ENCODE measurements at places on chromosomes 13 and 19.

GRCh38 chr13:31733066-31733465, 6.3 kb upstream of the RXFP2 start:
- no peak overlapping the region for H3K27ac ChIP-seq
- no peak overlapping the region for H3K4me3 ChIP-seq
- H3K4me1 ChIP-seq: no peaks in the 10 kb centered on the region
- no peak for DNase-seq

DNA sequence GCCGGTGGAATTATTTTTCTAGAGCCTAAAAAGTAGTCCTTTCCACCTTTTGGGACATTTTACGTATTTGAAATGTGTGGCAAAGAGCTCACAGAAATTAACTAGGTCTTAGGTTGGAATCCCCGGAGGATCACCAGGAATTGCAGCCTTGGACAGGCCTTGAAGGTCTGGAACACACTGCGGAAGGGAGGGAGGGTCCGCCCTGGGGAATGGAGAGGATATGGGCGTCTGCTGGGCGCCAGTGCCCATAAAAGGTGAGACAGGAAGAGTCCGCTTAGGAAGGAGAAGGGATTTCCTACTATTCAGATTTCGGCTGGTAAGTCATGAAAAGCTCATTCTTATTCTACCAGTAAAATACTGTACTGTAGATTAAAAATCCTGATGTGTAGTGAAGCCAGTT, 111.9 kb downstream of the COL4A2 start:
- no peak overlapping the region for H3K4me3 ChIP-seq
- no peaks in the 10 kb centered on the region for H3K36me3 ChIP-seq
- H3K27me3 ChIP-seq: no peaks in the 10 kb centered on the region
- H3K27ac ChIP-seq: no peak overlapping the region
- DNase-seq: no peak

DNA sequence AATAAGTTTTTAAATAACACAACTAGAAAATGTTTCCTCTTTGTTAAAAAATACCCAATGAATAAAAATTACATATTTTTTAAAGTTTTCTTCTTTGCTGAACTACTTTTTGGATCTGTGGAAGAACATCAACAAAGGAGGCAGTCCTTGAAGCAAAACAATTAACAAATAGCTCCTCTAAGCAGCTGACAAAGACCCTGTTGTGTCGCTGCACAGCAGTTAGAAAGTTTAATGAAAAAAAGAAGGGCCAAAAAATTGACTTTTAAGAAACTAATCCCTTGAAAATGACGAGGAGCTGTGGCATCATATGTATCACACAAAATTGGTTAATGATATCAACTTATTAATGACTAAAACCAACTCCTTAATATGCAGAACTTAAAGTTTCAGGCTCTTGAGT, 72.1 kb downstream of the SLITRK1 start:
- H3K4me3 ChIP-seq: no peak overlapping the region
- no peaks in the 10 kb centered on the region for H3K27me3 ChIP-seq
- no peaks in the 10 kb centered on the region for H3K4me1 ChIP-seq
- no peak overlapping the region for H3K27ac ChIP-seq
- no peak for DNase-seq

- H3K27ac ChIP-seq: no peak overlapping the region
- H3K4me3 ChIP-seq: no peak overlapping the region
- H3K27me3 ChIP-seq: no peaks in the 10 kb centered on the region
These were observed 904 bp upstream of the SIGLEC9 start for GRCh38 chr19:51123802-51124201.

GRCh38 chr13:106118050-106118449, 417.4 kb downstream of the EFNB2 start:
- H3K36me3 ChIP-seq: no peaks in the 10 kb centered on the region
- DNase-seq: no peak
- no peak overlapping the region for H3K4me3 ChIP-seq
- no peaks in the 10 kb centered on the region for H3K27me3 ChIP-seq

DNA sequence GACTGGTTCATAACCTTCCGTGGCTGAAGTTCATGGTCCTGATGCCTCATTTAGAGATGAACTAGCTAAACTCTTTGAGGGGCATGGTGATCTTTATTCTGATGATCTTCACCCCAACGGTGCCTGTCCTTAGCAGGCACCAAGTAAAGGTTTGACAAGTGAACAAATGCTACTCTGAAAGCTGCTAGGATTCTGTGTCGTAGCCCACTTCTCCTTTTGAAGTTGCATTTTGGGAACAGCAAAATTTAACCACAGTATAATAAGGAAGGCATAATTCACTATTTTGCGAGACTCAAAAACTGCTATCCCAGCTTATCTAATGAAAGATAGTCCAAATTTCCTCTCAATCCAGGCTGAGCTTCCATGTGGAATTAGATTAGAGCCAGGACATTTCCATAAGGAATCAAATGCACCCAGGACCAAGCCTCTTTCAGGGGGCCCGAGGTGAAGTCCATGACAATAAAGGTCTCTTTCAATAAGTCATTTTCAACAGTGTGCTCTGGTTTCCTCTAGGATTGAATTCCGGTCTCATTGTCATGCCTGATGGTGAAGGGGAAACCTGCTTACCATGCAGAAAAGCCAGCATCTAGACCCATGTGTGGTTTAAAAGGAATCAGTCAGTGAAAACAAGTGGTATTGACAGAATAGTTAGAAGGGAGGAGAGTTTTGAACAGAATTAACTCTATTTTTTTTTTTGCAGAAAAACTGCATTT, 23.1 kb downstream of the SIAH3 start:
- H3K27me3 ChIP-seq: no peaks in the 10 kb centered on the region
- H3K27ac ChIP-seq: no peak overlapping the region
- no peak overlapping the region for H3K4me3 ChIP-seq
- no peak for DNase-seq

GRCh38 chr13:94342436-94343242, 136.8 kb downstream of the DCT start:
- no peaks in the 10 kb centered on the region for H3K4me1 ChIP-seq
- H3K27me3 ChIP-seq: no peaks in the 10 kb centered on the region
- peak overlapping the region; percentile 4 for H3K27ac ChIP-seq

GRCh38 chr19:5141129-5141849, 172.4 kb downstream of the KDM4B start:
- H3K4me1 ChIP-seq: peaks cover 25% of the 10 kb centered on the region
- no peak for DNase-seq
- H3K36me3 ChIP-seq: peaks cover 98% of the 10 kb centered on the region
- no peak overlapping the region for H3K4me3 ChIP-seq
- H3K27ac ChIP-seq: no peak overlapping the region
- H3K27me3 ChIP-seq: no peaks in the 10 kb centered on the region

GRCh38 chr19:29837448-29837981, 25.7 kb downstream of the CCNE1 start:
- H3K27me3 ChIP-seq: peaks cover 3% of the 10 kb centered on the region
- no peaks in the 10 kb centered on the region for H3K4me1 ChIP-seq
- H3K36me3 ChIP-seq: no peaks in the 10 kb centered on the region
- H3K27ac ChIP-seq: no peak overlapping the region
- DNase-seq: no peak

DNA sequence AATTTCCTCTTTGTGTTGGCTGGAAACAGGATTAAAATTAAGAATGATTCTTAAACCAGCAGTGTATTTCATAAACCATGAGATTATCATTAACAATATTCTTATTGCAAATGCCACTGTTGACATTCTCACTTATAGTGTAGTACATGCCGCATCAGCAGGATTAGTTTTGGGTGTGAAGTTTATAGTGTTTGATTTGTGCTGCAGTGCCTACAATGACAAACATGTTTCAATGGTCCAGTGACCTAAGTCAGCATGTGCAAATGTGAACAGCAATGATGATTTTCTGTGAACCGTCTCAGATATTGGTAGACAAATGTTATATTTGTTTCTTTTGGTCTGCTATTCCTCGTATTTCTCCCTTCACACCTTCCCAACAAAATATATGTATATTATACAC, 49.8 kb upstream of the TDRD3 start:
- peak; percentile 13 for DNase-seq
- no peaks in the 10 kb centered on the region for H3K27me3 ChIP-seq
- no peak overlapping the region for H3K4me3 ChIP-seq
- no peak overlapping the region for H3K27ac ChIP-seq
- no peaks in the 10 kb centered on the region for H3K4me1 ChIP-seq

- no peaks in the 10 kb centered on the region for H3K27me3 ChIP-seq
- H3K27ac ChIP-seq: peak overlapping the region; percentile 81
- peaks cover 53% of the 10 kb centered on the region for H3K4me1 ChIP-seq
- H3K4me3 ChIP-seq: no peak overlapping the region
These were observed 125.0 kb downstream of the STK24 start for GRCh38 chr13:98451676-98452470.

- peaks cover 7% of the 10 kb centered on the region for H3K4me1 ChIP-seq
- H3K36me3 ChIP-seq: no peaks in the 10 kb centered on the region
- H3K27ac ChIP-seq: no peak overlapping the region
- H3K27me3 ChIP-seq: no peaks in the 10 kb centered on the region
- no peak overlapping the region for H3K4me3 ChIP-seq
- no peak for DNase-seq
These were observed 65.5 kb downstream of the TBC1D4 start for GRCh38 chr13:75416327-75417011.

GRCh38 chr13:113954046-113954835, 19.6 kb downstream of the C13orf46 start:
- peaks cover 66% of the 10 kb centered on the region for H3K36me3 ChIP-seq
- no peaks in the 10 kb centered on the region for H3K27me3 ChIP-seq
- DNase-seq: no peak
- no peak overlapping the region for H3K4me3 ChIP-seq

DNA sequence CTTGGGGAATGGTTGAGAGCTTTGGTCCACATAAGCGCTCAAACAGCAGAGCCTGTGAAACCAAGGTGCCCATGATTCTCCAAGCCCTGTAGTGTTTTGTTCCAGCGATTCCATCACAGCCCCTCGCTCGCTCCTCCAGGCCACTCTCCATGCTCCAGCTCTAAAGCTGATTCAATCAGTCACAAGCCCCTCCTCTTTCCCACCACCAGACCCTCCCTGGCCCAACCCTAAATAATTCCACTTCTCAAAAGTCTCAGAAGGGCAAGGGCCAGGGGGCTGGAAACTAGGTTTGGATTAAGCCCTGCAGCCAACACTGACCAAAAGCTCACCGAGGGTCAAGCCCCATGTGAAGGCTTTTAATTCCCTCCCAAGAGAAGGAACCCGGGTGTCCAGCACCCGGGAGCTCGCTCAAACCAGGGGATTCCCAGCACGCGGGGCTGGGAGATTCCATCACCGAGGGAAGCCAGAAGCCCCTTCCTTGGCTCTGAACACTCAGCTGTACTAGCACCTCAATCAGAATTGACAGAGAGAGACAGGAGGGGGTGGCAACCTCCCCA, 1.5 kb downstream of the ZNF296 start:
- peaks cover 33% of the 10 kb centered on the region for H3K36me3 ChIP-seq
- no peak for DNase-seq
- H3K4me3 ChIP-seq: no peak overlapping the region
- H3K4me1 ChIP-seq: peaks cover 24% of the 10 kb centered on the region
- no peak overlapping the region for H3K27ac ChIP-seq

GRCh38 chr19:3516675-3517207, 10.6 kb downstream of the FZR1 start:
- H3K4me1 ChIP-seq: peaks cover 41% of the 10 kb centered on the region
- no peak overlapping the region for H3K4me3 ChIP-seq
- no peak for DNase-seq
- H3K36me3 ChIP-seq: peaks cover 77% of the 10 kb centered on the region
- H3K27ac ChIP-seq: no peak overlapping the region

DNA sequence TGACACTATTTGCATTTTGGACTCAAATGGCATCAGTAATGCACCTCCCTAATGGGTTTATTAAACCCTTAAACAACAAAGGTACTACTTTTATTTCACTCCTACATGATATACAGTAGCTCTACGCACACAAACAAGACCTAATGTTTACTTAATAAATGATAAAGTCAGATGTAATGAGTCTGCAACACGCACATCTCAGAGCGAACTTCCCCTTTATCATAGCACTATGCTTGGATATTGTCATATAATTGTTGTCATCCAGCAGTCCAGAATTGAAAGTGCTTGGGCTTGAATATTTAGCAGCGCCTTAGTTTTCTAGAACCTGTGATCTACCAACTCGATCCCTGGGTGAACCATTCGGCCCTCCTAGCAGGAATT, 772 bp downstream of the PARP4 start:
- peak; percentile 5 for DNase-seq
- H3K27me3 ChIP-seq: no peaks in the 10 kb centered on the region
- H3K4me3 ChIP-seq: peak overlapping the region; percentile 88
- peaks cover 6% of the 10 kb centered on the region for H3K36me3 ChIP-seq

DNA sequence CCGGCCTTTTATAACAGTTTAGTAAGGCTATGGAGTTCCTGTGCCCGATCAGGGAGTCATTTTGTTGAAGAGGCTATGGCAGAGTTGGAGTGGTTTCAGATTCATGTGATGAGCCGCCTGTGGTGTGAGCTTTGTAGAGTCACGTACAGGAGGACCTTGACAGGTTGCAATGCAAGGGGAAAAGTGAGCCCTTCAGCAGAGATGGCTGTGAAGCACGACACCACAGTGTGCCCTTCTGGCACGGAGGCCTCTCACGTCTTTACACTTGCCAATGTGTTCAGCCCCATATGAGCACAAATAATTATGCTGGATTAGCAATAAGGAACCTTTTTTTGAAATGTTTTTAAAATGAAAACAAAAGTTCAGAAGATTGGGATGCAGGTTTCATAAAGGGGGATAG, 499.8 kb downstream of the LIG4 start:
- no peak overlapping the region for H3K27ac ChIP-seq
- no peak for DNase-seq
- no peak overlapping the region for H3K4me3 ChIP-seq
- no peaks in the 10 kb centered on the region for H3K36me3 ChIP-seq
- peaks cover 6% of the 10 kb centered on the region for H3K4me1 ChIP-seq

- H3K4me1 ChIP-seq: peaks cover 18% of the 10 kb centered on the region
- no peak overlapping the region for H3K27ac ChIP-seq
- H3K4me3 ChIP-seq: no peak overlapping the region
- DNase-seq: no peak
These were observed 2.7 kb downstream of the SIPA1L3 start for GRCh38 chr19:37909661-37910199.

DNA sequence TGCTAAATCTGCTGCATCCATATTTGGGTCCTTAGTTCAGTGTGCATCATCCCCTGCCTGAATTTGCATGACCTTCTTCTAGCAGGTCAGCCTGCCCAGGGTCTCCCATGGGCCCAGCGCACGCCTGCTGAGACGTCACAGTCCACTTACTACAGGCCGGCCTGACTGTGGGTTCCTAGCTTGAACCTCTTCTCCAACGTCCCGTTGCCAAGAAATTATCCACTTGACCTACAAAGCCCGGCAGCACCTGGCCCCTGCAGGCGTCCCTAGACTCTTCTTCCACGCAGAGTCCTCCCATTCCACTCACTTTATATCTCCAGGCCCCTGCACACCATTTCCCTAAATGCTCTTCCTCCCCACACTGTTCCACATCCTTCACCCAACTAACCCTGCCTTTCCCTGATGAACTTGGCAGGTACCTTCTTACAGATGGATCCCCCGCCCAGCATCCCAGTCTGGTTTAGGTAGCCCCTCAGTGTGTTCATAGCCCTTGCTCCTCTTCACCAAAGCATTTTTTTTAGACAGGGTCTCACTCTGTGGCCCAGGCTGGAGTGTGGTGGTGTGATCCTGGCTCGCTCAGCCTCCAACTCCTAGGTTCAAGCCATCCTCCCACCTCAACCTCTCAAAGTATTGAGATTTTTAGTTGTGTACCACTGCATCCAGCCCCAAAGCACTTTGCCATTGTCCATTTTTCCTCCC, 155.0 kb upstream of the SOX1 start:
- H3K4me3 ChIP-seq: no peak overlapping the region
- no peak for DNase-seq
- peaks cover 11% of the 10 kb centered on the region for H3K4me1 ChIP-seq
- H3K27ac ChIP-seq: no peak overlapping the region

- H3K36me3 ChIP-seq: no peaks in the 10 kb centered on the region
- H3K27ac ChIP-seq: peak overlapping the region; percentile 94
- H3K4me3 ChIP-seq: peak overlapping the region; percentile 24
- H3K27me3 ChIP-seq: no peaks in the 10 kb centered on the region
- no peak for DNase-seq
These were observed 25.8 kb upstream of the NANOS3 start for GRCh38 chr19:13850910-13851733.

Measured in spinal cord (tissue), 10 donors.